H9 (cell line): ENCODE measurements at places on chromosomes 3 and 15. TPM values are rescaled to one million over a fixed set of nuclear protein-coding genes. Genes with fewer than 3 reads are reported as not detected.
A peak's percentile ranks its signal among the peaks of the same experiment; 100 is the strongest.

Gene ARHGEF26
- 12.4 and 13.7 TPM in 2 replicates for total RNA-seq

DNA sequence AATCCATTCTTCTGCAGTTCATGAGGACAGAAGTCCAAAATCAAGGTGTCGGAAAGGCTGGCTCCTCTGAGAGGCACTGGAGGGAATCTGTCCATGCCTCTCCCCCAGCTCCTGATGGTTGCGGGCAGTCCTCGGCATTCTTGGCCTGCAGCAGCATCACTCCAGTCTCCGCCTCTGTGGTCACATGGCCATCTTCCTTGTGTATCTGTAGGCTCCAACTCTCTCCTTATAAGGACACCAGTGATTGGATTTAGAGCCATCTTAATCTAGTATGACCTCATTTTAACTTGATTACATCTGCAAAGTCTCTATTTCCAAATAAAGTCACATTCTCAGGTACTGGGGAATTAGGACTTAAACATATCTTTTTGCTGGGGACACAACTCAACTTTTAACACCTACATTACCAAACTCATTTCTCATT lies 56.0 kb upstream of the FLNB start:
- peak; percentile 79 for DNase-seq

Gene LIPH
- total RNA-seq: 0.17 and 0.37 TPM in 2 replicates

Gene HGD
- total RNA-seq: 0.33 TPM in 1 of 2 replicates, not detected in the other
